GM12878 (cell line): ENCODE measurements at places on chromosomes 1 and 21.

GRCh38 chr1:160408864-160409263, 8.5 kb downstream of the VANGL2 start:
- DNase-seq: no peak

DNA sequence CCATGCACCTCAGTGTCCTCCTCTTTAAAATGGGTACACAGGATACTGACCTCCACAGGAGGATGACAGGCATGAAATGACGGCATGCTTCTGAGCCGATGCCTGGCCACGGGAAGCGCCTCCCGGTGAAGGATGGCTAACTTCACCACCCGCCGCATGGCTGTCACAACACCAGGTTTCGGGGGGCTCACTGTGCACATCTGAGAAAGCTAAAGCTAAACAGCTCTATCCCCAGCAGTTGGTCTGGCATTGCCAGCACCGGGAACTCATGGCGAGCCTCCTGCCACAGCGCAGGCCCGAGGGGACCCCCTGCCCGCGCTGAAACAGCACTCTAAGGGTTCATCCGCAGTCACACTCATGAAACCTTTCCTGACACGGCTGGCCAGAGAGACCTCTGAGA, 16.0 kb downstream of the NPHP4 start:
- no peak for DNase-seq

DNA sequence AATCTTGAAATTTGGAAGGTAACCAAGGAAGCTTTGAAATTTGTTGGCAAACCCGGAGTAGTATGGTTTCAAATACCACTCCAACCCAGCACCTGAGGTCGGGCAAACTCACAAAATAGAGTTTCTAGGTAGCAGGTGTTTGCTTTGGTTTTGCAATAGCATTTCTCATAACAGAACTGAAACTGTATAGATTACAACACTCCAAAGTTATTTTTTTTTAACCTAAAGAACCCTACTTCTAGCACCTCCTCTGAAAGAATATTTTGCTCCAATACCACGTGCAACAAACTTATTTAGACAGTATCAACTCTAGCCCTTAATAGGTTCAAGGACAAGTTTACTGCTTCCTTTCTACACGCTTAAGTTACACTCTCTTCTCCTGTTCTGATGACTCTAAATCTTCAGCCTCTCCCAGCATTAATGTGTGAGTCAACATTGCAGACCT, 178.5 kb upstream of the FMN2 start:
- no peak for DNase-seq

DNA sequence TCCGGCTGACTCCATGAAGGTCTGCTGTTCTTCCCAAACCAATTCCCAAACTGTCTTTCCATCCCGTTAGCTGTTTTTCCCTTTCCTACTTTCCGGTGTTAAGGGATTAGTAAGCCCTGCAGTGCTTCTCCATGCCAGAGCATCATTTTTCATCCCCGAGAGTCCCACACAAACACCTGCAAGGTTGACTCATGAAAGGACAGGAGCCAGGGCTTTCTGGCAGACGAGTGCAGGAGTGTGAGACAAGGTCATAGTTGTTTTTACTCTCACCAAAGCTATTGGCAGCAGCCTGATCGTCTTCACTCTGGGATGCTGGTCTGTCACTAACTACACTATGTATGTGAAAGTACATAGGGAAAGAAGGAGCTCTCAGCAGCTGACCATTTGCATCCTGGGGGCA, 10.2 kb upstream of the BECN2 start:
- DNase-seq: no peak

DNA sequence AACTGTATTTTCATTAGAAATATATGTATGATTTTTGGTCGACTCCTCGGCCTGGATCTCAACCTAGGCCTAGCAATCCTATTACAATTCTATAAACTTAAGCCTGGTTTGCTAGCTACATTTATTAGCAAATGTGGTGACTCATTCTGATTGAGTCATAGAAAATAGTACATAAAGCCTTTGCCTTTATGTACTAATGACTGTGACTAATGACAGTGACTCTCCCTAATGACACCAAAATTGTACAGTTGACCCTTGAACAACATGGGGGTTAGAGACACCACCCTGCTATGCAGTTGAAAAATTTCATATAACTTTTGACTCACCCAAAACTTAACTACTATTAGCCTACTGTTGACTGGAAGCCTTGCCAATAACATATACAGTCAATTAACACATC, 78.9 kb downstream of the CLEC20A start:
- no peak for DNase-seq

DNA sequence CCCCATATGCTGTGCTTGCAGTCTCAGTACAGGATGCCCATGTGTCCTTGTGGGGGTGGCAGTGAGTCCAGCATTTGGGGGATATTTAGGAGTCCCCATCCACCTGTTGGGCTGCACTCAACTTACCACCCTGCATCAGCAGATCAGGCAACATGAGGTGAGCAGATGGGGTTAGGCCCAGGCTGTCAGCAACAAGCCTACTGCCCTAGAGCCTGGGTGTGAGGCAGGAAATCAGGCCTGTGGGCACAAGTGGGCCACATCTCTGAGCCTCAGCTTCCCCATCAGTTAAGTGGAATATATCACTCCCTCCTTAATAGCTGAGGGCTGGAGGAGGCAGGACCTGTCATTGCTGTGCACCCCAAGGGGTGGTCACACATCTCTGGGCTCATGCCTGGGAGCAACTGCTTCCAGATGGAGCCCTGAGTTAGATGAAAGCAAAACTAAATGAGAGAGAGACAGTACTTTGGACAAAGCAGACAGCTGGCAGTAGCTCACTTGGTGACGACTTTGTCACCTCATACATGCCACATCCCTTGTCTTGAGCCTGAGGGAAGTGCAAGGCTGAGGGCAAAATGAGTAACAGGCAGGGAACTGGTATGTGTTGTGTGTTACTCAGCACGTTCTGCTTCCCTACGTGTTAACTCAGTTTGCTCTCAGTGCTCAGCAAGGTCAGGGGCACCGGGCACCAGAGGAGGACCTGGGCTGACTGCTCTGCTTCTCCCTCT, 48.4 kb downstream of the TRIM11 start:
- no peak for DNase-seq

DNA sequence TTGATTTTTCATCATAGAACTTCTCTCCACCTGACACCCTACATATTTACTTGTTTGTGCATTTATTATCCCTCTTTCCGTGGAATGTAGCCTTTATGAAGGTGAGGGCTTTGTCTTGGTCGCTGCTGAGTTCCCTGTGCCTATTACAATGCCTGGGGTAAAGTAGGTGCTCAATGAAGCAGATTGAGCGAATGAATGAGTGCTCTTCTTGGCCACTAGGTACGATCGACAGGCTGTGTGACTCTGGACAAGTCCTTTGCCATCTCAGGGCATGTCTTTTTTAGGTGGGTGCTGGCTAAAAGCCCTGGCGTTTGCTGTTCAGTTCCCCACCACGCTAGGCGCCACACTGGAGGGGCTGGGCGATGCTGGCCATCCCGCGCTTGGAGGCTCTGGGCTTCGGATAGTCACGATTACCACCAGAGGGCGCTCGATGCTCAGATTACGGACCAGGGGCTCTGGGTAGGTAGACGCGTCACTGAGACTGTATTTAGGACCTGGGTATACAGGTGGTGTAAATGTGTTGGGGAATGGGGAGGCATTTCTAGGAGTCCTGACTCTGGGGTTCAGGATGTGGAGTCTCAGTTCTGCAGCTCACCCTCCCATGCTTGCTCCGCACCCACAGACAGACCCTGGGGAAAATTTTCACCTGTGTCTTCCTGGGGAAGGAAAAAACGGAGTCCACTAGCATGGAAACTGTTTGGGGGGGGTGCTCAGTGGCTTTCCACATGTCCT, 71.0 kb upstream of the CSF3R start:
- no peak for DNase-seq

DNA sequence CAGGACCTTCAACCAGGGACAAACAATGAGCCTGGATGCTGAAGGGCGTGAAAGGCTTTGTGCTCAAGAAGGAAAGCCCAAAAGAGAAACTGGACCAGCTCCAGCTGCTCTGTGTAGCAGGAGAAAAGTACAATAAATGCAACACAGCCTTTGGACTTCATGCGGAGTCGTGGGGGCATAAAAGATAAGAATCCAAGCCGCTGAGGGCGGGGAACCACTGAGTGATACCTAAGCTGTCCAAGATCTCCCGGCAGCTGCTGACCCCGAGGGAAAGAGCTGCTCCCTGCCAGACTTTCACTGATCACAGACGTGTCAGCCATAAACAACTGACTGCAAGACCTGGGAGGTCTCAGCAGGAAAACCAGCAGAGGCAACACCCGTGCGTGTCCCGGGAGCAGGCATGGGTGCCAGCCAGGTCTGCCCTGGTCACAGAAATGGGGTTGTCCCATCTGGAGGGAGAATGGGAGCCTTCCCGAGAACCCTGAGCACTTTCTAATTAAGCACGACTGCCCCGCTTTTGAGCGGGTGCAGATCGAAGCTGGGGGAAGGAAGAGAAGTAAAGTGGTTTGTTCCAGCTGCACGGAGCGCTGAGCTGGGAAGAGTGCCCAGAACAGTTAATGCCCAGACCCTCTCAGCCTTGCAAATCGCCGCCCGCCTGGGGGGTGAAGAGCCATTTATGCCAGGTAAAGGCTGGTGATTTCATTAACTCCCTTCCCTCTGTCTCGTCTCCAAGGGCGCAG, 68.3 kb upstream of the TARDBP start:
- DNase-seq: no peak

- no peak for DNase-seq
These were observed 4.5 kb downstream of the TTC24 start for GRCh38 chr1:156583821-156584622.

DNA sequence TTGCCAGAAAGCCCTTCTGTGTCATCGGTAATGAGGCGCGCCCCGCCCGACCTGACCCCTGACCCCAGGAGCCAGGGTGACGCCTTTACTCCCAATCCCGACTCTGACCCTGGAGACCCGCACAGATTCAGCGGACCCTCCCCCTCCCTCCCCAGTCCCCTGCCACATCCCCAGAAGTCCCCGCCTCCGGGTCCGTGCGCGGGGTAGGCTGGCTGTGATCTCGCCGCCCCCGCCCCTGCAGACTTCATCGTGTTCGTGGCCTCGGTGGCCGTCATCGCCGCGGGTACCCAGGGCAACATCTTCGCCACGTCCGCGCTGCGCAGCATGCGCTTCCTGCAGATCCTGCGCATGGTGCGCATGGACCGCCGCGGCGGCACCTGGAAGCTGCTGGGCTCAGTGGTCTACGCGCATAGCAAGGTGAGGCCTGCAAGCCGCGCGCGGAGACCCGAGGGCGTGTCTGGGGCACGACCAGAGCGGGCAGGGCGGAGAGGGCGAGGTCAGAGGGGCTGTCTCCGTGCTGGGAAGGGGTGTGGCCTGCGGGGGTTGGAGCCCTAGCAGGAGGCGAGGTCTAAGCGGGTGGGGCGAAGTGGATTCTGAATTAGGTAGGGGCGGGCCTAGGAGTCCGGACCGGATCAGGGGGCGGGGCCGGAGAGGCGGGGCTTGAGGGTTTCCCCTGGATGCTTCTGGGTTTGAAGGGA, 34.8 kb downstream of the KCNQ4 start:
- no peak for DNase-seq

DNA sequence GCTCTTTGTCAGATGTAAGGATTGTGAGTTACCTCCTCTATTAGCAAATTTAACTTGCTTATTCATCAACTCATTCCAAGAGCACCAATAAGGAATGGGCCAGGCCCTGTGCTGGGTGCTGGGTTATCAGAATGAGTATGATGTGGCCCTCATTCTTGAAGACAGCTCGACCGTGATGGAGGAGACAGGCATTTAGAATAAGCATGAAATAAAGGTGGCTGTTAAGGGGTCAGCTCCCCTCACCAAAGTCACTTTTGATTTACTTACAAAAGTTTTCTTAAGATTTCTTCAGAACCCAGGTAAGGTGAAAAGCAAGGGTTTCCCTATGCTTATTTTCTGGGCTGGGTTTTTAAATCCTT, 15.3 kb upstream of the PADI1 start:
- no peak for DNase-seq

DNA sequence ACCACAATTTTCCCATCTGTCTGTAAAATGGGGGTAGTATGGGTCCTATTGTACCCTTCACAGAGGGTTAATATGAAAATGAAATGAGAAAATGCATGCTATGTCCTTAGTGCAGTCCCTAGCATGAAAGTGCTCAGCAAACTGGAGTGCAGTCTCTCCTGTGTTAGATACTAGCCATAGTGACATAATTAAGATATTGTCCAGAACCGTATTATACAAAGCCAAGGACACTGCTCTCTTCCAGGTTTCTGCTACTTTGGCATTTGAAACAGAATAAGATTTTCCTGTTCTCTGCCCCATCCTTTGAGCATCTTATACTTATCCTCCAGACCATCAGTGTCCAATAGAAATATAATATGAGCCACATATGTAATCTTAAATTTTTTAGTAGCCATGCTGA, 213.4 kb downstream of the FGGY start:
- DNase-seq: no peak

DNA sequence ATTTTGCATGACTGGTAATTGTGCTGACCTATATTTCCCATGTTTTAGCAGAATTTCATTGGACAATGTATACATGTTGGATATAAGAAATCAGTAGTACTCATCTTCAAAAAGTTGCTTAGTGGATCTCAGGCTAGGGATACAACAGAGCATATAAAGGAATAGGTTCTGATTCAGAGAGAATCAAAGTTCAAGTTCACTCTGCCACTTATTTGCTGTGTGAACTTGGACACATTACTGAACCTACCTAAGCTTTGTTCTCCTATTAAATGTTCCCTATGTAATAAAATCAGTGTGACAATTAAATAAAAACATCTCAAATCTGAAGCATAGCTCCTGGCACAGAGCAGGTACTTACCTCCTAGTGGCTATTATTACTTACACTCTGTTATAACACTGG, 9.3 kb downstream of the CD58 start:
- no peak for DNase-seq

DNA sequence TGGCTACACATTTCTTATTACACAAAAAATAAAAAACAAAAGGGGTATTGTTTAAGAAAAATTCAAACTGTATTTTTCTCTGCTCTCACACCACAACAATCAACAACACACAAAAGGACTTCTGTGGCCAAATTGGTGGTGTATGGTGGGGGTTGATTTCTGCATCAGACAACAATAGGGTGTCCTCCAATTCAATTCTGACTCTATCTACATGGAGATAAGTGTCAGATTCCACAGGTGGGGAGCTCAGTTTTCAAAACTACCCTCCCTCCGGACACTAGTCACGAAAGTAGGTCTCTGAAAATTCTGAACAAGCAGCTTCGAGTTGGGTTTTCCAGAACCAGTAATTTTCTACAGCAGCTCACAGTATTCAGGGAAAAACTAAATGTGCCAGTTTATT, 744.9 kb upstream of the NCAM2 start:
- DNase-seq: no peak

- DNase-seq: no peak
These were observed 1213.7 kb downstream of the NCAM2 start for GRCh38 chr21:22211943-22212342.

- peak; percentile 85 for DNase-seq
These were observed at the start of gene FRRS1 for GRCh38 chr1:99766378-99766800. TSS of gene FRRS1 (minus strand) at chr1:99766635. CDS start at chr1:99748768, 17,867 bp downstream.

- no peak for DNase-seq
These were observed 6.3 kb upstream of the FOXO6 start for GRCh38 chr1:41354956-41355355.

DNA sequence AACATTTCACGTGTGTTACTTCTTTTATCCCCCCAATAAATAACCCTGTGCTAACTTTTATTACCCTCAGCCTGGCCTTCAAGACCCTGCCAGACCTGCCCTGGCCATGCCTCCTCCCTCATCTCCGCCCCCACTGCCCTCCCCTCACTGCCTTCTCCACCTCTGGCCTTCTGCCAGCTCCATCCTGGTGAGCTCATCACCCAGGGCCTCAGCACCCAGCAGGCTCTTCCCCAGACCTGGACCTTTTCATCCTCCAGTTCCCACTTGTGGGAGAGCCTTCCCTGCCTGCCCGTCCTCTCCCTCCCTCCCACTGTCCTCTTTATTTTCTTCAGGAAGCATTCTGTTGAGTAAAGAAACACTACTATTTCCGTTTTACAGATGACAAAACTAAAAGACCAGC, 72.0 kb downstream of the SLC66A1 start:
- no peak for DNase-seq

GRCh38 chr1:202565890-202566602, 144.2 kb downstream of the SYT2 start:
- peak; percentile 71 for DNase-seq
